ENCODE measurements at places on chromosomes 12 and 14.

GRCh38 chr12:10557766-10558165, 52.1 kb downstream of the EIF2S3B start:
- no peaks in the 10 kb centered on the region for H3K36me3 ChIP-seq
- H3K27me3 ChIP-seq, result peaks cover 5% of the 10 kb centered on the region
- H3K27ac ChIP-seq, result no peak overlapping the region
- no peaks in the 10 kb centered on the region for H3K4me1 ChIP-seq
- H3K4me3 ChIP-seq, result no peak overlapping the region

- H3K36me3 ChIP-seq, result no peaks in the 10 kb centered on the region
- DNase-seq, result no peak
- peaks cover 82% of the 10 kb centered on the region for H3K27me3 ChIP-seq
- peaks cover 3% of the 10 kb centered on the region for H3K4me1 ChIP-seq
Measured at GRCh38 chr14:104935955-104936354, 11.3 kb downstream of the PLD4 start.

DNA sequence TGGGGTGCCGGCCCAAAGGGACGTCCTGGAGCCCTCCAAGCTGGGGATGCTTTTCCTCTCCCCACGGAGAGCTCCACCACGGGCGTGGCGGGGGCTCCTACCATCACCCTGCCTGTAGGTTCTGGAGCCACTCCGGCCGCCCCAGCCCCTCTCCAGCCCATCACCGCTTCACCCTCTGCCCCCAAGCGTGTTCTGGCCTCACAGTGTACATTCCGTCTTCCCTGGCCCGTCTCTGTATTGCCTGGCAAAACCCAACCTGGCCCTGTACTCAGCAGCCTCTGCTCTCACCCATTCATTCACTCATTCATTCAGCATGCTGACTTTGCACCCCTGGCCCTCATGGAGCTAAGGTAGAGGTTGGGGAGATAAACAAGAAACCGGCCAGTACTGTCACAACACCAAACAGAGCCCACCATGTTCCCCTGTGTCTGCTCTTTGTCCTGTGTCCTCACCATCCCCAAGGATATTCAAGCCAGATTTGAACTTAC, 20.3 kb downstream of the SLC25A29 start:
- H3K4me1 ChIP-seq, result peaks cover 42% of the 10 kb centered on the region
- H3K4me3 ChIP-seq, result peak overlapping the region; percentile 86
- peaks cover 12% of the 10 kb centered on the region for H3K27me3 ChIP-seq
- peak overlapping the region; percentile 86 for H3K27ac ChIP-seq
- DNase-seq, result no peak

GRCh38 chr14:91214306-91214705, 30.2 kb downstream of the GPR68 start:
- no peak overlapping the region for H3K4me3 ChIP-seq
- peaks cover 9% of the 10 kb centered on the region for H3K4me1 ChIP-seq
- H3K27ac ChIP-seq, result peak overlapping the region; percentile 92
- no peak for DNase-seq
- no peaks in the 10 kb centered on the region for H3K27me3 ChIP-seq

- no peaks in the 10 kb centered on the region for H3K27me3 ChIP-seq
- no peak overlapping the region for H3K4me3 ChIP-seq
- DNase-seq, result no peak
- peaks cover 9% of the 10 kb centered on the region for H3K4me1 ChIP-seq
Measured at GRCh38 chr12:25797386-25797785, 161.1 kb upstream of the RASSF8 start.

Data from neural crest cell (in vitro differentiated cells).